NCI-H2081 treated with DMSO at 0.1 percent for 48 hours (cell line): ENCODE measurements at places on chromosomes 4 and X.
A peak's percentile ranks its signal among the peaks of the same experiment; 100 is the strongest.

DNA sequence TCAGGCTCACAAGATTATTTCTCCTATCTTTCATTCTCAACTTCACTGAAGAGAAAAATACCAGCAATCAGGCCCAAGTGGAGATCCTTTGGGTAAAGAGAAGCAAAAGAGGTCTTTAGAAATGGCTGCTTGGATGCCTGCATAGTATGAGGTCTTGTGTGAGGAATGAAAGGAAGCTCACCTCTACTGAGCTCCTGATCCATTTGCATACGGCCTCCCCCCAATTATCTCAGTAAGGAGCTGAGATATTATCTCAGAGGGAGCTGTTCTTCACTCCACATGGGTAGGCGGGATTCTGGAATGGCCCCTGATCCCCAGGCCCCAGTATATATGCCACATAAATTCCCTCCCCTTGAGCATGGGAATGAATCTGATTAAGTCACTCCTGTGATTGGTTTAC lies 75.8 kb downstream of the EVC2 start:
- no peak for DNase-seq

DNA sequence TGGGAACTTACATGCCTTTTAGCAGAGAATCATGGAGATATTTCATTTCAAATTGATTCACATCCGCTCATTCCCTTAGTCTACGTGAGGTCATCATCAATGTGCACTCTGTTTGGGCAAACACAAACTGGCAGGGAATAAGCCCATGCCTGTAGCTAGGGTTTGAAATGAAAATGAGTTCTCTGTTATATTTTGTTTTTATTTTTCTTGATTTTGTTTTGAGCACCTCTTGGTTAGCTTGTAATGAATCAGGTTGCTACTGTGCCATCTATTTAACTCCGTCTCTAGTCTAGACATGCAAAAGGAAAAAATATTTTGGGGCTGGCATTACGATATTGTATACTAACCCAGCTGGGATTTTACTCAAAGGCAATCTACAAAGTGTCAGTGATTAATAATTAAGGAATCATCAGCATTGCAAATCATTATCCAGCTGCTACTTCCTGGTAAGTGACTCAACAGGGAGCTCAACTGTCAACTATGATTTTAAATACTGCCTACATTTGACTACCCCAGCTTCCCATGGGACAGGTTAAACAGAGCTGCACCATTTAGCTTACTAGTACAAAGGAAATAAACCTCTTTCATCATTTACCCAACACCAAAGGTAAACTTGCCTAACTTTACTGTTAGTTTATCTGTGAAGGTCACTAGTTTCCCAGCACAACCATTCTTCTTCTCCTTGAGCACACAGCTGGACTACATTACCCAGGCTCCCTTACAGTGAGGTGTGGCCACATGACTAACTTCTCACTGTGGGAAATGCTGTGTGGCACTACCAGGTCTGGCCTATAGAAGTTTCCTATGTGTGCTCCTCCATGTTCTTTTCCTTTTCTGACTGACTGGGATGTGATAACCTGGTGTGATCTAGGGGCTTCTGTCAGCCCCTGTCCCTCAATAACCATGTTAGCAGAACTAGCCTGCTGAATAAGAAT lies 21.2 kb upstream of the TRPC5OS start:
- no peak for DNase-seq

- no peak for DNase-seq
These were observed 210.9 kb downstream of the KLHL4 start for GRCh38 chrX:87728459-87728858.

- DNase-seq: no peak
These were observed 35.8 kb downstream of the LRP2BP start for GRCh38 chr4:185359767-185360446.

- DNase-seq: no peak
These were observed 9.4 kb downstream of the TASL start for GRCh38 chrX:30568136-30568535.

GRCh38 chrX:25527156-25527555 lies 511.4 kb upstream of the ARX start:
- no peak for DNase-seq

GRCh38 chrX:123859409-123859845 lies 426 bp upstream of the XIAP start:
- DNase-seq: peak; percentile 36

GRCh38 chr4:139301821-139302611 lies at the start of gene NDUFC1:
Gene NDUFC1, minus strand, starts transcription at chr4:139302477. Its CDS starts 6,679 bp downstream, at chr4:139295798.
- DNase-seq: no peak

DNA sequence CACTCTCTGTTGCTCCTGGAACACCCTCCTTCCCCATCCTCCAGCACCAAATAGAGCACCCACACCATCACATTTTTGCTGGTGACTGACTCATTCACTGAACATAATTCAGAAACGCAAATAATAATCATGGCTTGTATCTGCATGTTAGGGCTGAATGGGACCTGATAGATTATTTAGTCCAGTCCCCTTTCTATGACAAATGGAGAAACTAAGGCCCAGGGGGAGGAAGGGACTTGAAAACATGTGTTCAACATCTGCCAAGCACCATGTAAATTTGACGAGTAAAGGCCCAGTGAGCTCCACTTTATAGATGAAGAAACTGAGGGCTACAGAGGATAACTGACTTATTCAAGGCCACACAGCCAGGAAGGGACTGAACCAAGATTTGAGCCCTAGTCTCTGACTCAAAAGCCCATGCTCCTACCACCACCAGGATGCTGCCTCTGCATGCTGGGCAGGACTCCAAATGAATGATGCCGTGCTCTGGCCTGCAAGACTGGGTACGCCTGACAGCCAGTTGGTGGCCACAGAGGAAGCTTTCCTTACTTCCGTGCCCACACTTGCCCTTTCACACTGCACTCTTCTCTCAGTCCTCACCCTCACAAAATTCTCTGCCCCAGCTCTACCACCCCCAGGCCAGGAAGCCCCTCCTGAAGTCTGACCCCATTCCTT lies 133.3 kb upstream of the PJA1 start:
- DNase-seq: no peak

GRCh38 chr4:15717086-15717485 lies 14.2 kb downstream of the BST1 start:
- DNase-seq: no peak

GRCh38 chr4:167890226-167890625 lies 202.1 kb upstream of the ANXA10 start:
- DNase-seq: no peak

DNA sequence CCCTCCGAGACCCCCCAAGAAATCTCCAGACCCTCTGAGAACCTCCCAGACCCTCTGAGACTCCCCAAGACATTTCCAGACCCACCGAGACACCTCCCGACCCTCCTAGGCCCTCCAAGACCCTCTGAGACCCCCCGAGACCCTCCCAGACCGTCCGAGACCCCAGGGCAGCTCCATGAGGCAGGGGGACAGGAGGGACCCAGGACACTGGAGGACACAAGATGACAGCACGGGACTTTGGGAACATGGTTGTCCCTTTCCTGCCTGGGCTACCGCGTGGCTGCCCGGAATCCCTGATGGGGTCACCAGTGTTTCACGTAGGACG lies 10.3 kb downstream of the CTBP1 start:
- DNase-seq: no peak

- DNase-seq: no peak
These were observed 187.8 kb upstream of the NR3C2 start for GRCh38 chr4:148630051-148630450.

DNA sequence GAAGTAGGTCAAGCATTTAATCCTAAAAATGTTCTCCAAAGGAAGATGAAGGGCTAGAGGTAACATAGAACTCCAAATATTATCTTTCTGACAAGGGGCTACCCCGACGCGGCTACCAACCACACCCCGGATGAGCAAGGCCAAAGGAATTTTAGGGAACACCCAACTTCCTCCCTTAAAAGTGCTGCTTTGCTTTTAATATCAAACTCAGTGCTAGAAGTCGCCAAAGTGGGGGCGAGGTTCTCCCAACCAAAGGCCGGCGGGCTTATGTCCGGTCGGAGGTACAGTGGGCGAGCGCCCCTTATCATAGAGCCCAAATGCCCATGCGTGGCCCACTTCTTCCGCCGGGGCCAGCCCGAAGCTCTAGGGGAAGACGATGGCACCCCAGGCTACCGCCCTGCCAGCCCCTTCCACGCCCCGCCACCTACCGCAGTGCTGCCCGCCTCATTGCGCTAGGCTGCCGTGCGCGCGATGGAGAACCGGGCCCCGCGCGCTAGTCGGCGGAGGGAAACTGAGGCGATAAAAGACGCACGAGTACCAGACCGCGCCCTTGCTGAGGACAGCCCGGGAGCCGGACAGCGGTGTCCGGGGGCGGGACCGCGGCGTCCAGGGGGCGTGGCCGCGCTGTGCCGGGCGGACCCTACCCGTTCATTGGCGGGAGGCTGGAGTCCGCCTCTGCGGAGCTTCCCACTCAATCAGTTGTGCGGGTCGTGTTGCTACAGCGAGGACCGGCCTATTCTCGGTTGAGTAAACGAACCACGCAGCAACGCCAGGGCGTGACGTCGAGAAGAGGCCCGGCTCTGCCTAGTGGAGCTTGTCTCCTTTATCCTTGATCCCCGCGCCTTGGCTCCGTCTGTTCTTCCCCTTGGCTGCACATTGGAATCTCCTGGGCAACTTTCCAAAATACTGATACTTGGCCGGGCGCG lies at the start of gene ACOT9:
Gene ACOT9 (minus strand): TSS at position 580 of the 926 bp plus-strand sequence. CDS start 132 bp downstream, at position 448.
- DNase-seq: no peak

- no peak for DNase-seq
These were observed 83.5 kb upstream of the TSPAN5 start for GRCh38 chr4:98741952-98742351.

- no peak for DNase-seq
These were observed 29.1 kb downstream of the NELFA start for GRCh38 chr4:1979477-1980196.

- DNase-seq: no peak
These were observed 77.5 kb downstream of the MAGED4 start for GRCh38 chrX:52262195-52262546.

- DNase-seq: no peak
These were observed 18.7 kb upstream of the PLCXD1 start for GRCh38 chrX:262381-262909.

- no peak for DNase-seq
These were observed 703.6 kb upstream of the PITX2 start for GRCh38 chr4:111326450-111326849.
